SW 1271 (cell line): ENCODE measurements at places on chromosomes 16 and 17.

- no peak for DNase-seq
Observed at GRCh38 chr17:28065706-28066105, 23.2 kb downstream of the NLK start.

GRCh38 chr17:50151937-50152547 lies 1.6 kb upstream of the PPP1R9B start:
- peak; percentile 88 for DNase-seq

DNA sequence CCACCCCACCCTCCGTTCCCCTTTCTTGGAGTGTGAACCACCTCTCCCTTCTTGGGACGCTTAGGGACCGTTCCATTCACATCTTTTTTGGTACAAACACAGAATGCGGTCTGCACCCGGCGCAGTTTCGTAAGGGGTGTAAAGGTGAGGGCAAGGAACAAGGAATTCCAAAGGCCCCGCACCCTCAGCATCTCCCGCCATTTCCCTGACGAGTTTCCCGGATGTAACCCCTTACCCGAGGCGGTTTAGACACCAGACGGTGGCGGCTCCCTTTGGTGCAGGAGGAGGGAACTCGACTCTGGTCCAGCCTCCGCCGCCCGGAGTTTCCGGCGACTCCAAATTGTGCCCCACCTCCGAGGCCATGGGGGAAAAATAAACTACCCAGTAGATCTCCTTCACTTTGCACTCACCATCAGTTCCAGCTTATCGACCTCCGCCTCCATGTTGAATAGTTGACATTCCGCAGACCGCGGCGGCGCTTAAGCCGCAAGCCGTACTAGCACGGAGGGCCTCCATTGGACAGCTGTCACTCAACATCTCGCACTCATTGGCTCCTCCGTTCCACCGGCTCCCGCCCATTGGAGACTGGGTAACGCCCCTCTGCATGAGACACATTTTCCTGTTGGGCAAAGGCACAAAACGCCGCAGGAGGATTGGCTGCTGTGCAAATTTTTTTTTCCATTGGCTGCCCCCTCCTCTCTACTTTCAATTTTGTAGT lies at the start of gene SKA2:
Gene SKA2, minus strand, starts transcription at position 466 of the 718 bp plus-strand sequence. Its CDS starts 23 bp downstream, at position 443.
- peak; percentile 100 for DNase-seq

GRCh38 chr16:17769065-17769464 lies 298.3 kb upstream of the XYLT1 start:
- no peak for DNase-seq

- no peak for DNase-seq
Observed at GRCh38 chr17:11506635-11507034, 91.6 kb upstream of the DNAH9 start.

- DNase-seq, result no peak
Observed at GRCh38 chr16:87384162-87384874, 742 bp upstream of the FBXO31 start.

- DNase-seq, result no peak
Observed at GRCh38 chr17:41697122-41697962, 8.7 kb downstream of the EIF1 start.

DNA sequence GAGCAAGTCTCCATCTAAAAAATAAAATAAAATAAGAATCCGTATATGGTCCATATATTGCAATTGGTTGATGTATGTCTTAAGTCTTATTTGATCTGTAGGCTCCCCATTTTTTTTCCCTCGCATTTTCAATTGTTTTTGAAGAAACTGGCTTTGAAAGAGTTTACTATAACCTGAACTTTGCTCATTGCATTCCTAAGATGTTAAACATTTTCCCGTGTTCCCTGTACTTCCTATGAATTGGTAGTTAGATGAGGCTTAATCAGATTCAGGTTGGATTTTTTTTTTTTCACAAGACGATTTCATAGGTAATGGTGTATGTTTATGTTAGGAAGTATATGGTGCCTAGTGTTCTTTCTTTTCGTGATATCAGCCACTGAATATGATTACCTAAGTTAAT lies 3.3 kb downstream of the LRRC36 start:
- no peak for DNase-seq

GRCh38 chr17:39777534-39778365 lies 40.0 kb downstream of the GRB7 start:
- DNase-seq, result no peak

DNA sequence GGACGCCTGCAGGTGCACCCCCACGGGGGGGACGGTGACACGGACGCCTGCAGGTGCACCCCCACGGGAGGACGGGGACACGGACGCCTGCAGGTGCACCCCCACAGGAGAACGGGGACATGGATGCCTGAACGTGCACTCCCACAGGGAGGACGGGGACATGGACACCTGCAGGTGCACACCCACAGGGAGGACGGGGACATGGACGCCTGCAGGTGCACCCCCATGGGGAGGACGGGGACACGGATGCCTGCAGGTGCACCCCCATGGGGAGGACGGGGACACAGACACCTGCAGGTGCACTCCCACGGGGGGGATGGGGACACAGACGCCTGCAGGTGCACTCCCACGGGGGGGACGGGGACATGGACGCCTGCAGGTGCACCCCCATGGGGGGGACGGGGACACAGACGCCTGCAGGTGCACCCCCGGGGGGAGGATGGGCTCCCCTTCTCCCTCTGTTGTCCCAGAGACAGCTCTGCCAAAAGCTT lies 114.5 kb upstream of the METRNL start:
- DNase-seq, result no peak

DNA sequence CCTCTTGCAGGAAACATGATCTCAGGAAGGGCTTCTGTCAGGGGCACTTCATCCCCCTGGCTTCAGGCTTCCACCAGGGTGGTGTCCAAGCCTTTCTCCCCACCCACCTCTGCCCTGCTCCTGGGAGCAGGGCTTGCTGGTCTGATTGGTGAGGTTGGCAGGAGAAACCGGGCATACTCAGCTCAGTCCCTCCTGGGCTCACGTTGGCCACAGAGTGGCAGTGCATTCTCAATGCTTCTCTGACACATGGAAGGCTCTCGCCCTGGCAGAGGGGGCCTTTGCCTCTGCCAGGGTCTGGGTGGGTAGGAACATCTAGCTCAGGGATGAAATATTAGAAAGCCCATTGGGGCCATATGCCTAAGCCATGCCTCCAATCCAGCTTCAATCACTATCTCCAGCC lies 142.8 kb downstream of the AXIN2 start:
- no peak for DNase-seq

DNA sequence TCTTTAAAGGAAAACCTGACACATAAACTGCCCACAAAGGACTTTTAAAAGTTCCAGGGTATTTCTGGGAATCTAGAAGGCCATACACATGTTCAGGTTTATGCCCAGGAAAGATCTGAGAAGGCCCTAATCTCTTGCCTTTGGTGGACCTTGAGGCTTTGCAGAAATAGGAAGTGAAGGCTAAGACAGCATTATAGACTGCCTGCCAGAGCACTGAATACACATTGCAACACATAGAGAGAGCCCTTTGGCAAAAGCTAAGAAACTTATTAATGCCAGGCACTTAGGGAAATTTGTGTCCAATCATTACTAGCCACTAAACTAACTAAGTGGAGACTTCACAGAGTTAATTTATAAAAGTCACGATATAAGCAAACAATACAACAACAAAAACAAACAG lies 70.4 kb downstream of the MMD start:
- no peak for DNase-seq

- no peak for DNase-seq
Observed at GRCh38 chr17:74740173-74740572, 3.1 kb downstream of the RAB37 start.

- DNase-seq, result peak; percentile 34
Observed at GRCh38 chr16:10098991-10099390, 83.2 kb downstream of the GRIN2A start.

DNA sequence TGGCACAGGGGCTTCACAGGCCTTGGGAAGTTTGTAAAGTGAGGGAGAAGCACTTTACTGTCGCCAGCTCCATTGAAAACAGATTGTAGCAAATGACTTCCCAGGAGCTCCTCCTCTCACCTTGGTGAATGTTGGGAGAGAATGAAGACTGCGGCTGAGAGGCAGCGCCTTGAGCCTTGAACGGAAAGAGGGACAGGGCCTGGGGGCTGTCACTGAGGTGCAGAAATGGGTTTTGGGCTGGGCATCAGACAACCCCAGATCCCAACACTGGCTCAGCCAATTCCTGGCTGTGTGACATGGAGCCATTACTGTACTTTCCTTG lies 603 bp upstream of the MRTFB start:
- DNase-seq, result no peak

DNA sequence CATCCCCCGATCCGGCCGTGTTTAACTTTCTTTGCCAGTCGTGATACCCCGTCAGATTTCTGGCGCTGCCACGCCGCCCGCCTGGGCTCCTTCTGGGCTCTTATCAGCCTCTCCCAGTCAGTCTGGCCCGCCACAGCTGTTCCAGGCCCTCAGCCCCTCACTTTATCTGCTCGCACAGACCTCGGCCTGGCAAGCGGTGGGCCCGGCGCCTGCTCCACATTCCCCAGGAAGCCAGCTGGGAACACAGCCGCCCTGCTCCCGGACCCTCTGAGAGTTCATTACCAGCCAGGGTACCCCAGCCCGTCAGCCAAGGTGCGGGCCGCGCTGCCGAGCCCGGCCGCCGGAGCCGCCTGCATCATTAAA lies 157.5 kb downstream of the ZNF423 start:
- DNase-seq, result no peak
